Muscle of arm (tissue), 14 donors: ENCODE measurements at places on chromosomes 5 and 9.

- no peak for DNase-seq
These were observed 162.2 kb downstream of the GADD45G start for GRCh38 chr9:89766991-89767390.

DNA sequence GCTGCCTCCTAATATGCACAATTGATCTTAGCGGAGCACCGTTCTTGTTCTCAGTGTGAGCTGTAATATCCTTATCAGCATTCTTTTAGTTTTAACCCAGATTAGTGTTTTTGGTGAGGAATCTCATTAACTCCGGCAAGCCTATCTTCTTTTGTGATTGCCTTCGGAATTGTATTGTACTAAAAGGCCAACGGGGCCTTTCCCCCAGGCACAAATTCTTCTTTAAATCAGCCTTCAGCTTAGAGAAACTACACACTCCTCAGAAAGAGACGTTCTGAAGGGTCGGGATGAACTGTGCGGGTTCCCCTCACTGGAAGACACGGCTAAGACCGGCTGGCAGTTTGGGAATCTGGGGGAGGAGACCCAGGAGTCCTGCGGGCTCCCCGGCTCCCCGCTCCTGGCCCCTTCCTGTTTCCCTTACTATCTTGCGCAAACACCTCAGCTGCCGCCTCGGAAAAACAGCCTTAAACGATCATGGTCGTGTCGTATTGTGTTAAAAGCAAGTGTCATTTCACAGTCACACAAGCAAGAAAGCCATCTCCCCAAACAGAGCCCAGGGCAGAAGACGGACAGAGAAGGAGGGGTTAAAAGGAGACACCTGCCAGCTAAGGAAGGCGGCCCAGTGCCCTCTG lies 353.1 kb upstream of the IRX2 start:
- no peak for DNase-seq

DNA sequence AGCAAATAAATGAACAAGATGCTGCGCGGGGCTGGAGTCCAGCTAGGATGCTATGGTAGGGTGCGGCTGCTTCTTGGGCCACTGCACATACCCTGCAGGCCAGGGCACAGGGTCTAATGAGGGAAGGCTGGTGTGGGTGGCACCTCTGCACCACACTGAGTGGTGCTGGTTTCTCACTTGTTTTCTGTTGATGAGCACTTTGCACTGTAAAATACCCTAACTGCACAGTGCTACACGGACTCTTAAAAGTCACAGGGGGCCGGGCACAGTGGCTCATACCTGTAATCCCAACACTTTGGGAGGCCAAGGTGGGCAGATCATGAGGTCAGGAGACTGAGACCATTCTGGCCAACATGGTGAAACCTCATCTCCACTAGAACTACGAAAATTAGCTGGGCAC lies 52.7 kb upstream of the DMRT1 start:
- no peak for DNase-seq

GRCh38 chr9:3960661-3961144 lies 339.2 kb downstream of the GLIS3 start:
- DNase-seq: no peak

- DNase-seq: no peak
These were observed 9.4 kb upstream of the EFNA5 start for GRCh38 chr5:107680099-107680498.

- peak; percentile 70 for DNase-seq
These were observed 104.6 kb upstream of the IL6ST start for GRCh38 chr5:56099346-56099745.

GRCh38 chr9:134167530-134167931 lies 3.2 kb upstream of the RNU6ATAC start:
- no peak for DNase-seq

- DNase-seq: no peak
These were observed 63.7 kb downstream of the SHOC1 start for GRCh38 chr9:111730937-111731567.

DNA sequence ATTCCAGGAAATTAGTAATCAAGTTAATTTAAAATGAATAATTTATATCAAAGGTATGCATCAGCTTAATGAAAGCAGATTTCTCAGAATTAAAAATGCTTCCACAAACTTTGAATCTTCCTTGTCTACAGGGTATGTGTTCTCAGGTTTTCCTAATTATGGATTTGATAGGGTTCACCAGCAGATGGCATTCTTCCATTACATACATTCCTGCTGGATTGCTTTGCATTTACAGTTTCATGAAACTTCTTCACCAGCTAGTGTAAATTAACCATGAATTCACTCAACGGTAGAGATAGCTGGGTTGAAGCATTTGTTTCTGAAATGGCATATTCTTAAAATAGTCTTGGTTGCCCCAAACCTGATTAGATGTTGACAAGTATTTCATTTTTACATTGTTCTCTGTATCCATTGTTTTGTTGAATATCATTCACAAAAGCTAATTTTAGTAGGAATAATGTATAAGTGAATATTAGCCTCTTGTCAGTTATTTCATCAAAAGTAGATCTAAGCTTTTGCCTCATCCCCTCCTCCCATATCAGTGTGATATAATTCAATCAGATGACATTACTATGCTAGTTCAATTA lies 68.7 kb upstream of the WDR41 start:
- peak; percentile 49 for DNase-seq

DNA sequence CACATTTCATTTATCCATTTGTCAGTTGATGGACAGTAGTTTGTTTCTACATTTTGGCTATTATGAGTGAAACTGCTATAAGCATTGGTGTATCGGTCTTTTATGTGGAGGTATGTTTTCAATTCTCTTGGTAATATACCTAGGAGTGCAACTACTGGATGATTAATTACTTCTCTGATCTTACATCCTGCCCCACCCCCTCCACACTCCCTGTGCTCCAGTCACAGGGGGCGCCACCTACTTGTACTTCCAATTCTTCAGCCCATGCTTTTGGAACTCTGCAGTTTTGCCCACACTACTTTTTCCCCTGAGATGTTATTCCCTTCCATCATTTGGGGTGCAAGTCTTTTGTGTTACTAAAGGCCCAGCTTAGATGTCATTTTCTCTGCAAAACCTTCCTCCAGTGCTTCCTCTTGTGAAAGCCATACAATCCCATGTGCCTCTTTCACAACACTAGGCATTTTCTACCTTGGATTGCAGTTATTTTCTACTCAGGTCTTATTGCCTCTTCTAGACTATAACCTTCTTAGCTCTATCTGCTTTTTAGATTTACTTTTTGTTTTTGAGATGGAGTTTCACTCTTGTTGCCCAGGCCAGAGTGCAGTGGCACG lies 42.1 kb downstream of the SEC61B start:
- no peak for DNase-seq

DNA sequence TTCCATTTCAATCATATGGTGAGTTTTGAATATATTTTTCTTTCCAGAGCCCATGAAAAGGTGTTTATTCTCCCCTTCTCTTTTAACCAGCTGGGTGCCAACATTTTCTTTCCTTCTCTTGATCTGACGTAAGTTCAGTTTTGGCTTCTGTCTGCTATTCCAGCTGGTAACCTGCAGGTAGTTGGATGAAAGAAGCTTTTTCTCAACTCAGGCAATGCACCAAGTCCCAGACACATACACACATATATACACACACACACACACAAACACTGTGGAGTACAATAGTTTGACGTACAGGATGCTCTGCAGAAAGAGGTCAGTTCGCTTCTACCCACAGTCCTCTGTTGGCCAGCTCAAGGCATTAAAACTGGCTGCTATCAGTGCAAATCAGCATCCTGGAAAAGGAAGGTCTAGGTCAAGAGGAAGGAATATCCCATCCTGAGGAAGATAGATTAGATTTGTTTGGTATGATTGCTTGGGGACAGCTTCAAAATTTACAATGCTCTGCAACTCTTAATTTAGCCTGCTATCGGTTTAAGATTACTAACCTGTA lies 214.3 kb upstream of the SEMA6A start:
- DNase-seq: no peak

DNA sequence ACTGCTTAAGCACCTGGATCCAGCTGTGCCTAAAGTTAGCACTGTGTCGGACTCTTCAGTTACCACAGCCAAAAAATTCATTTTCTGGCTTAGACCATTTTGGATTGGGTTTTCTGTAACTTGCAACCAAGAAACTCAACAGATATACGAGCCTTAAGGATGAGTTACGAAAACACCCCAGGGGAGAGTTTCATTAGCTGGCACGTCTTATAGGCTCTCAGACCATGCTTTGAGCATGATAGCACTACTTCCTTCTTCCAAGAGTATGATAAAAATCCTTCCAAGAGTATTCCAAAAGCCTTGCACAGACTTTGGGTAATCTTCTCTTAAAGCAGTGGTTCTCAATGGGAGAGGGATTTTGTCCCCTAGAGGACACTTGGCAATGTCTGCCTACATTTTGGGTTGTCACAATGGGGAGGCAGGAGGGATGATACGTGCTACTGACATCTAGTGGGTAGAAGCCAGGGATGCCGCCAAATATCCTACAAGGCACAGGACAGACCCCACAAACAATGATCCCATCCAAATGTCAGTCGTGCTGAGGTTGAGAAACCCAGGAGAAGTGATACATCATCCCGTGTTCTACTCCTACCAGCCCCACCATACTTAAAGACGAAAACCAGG lies 64.8 kb downstream of the SMIM23 start:
- DNase-seq: peak; percentile 53

- no peak for DNase-seq
These were observed 61.7 kb upstream of the IFNK start for GRCh38 chr9:27462434-27462833.

- DNase-seq: peak; percentile 56
These were observed 158.7 kb downstream of the GNAQ start for GRCh38 chr9:77872863-77873262.

DNA sequence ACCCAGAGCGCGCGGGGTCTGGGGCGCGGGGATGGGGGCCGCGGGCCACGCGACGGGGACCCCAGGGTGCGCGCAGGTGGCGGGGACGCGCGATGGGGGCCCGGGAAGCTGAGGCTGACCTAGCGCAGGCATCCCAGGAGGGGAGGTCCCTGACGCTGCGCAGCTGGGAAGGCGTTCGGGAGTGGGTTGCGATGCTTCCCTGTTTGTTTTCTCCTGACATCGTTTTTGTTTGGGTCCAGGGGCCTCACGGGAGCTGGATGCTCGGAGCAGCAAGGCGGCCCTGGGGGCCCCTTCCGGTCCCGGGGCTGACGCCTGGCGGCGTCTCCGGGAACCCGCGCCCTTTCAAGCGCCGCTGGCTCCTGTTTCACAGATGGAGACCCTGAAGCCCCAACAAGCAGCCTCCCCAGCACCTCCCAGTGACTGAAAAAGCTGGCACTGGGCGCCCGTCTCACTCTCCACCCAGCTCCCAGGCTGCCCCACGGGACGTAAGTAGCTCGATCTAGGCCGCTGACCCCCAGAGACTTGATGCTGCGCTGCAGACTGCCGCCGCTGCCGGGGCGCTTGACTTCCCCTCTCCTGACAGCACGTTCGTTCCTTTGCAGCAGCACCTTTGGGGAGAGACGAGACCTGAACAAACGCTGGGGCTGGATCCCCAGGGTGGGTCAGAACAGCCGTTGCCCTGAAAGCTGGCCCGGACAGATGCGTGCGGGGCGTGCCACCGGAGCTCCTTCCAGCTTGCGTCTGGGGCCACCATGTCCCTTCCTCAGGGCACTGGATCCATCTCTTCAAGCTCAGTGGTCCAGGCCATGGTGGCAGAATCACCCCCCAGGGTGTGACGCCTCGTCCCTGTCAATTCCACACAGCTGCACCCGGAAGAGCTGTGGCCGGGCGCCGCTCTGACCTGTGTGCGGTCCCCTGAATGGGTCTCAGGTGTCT lies 593 bp downstream of the BRD3OS start:
- DNase-seq: no peak

DNA sequence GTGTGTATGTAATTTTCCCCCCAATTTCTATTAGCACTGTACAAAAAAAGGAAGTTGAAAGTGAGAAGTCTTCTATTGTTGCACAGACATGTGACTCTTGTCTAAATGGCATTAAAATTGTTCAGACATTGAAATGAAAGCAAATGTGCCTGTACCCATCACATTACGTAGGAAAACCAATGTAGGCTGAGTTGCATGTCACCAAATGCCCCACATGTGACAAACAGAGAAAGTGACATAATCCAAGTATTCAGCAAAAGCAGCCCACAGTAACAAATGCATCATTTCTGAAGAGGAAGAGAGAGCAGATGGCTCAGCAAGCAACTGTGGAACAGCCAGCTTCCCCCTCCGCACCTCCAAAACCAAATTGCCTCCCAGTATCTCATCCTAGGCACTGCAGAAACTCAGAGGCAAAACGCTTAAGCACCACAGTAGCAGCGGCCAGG lies 161.5 kb upstream of the NR4A3 start:
- DNase-seq: peak; percentile 7

DNA sequence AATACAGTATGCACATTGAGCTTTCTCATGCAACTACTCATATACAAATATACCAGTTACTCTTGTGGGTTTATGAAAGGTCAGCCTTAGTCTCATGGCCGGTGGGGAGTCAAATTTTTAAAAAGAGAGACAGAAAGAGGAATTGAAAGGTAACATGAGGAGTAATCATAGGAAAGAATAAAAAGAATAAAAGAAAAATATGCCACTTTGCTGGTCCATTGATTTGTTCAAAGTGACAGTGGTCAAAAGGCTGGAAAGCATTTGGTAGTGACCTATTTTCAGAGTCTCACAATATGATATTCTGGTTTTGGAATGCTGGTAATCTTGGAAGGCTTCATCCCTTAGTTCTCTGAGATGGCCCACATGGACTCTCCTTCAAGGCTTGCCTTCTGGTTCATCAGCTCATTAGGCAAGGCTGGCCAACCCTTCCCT lies 67.0 kb downstream of the ZNF366 start:
- DNase-seq: no peak
